Stimulated activated CD8-positive, alpha-beta memory T cell treated with anti-CD3 and anti-CD28 coated beads, Interleukin-4, amount 100 ng/mL, for 1 hour (primary cell): ENCODE measurements at places on chromosomes 4 and X.

DNA sequence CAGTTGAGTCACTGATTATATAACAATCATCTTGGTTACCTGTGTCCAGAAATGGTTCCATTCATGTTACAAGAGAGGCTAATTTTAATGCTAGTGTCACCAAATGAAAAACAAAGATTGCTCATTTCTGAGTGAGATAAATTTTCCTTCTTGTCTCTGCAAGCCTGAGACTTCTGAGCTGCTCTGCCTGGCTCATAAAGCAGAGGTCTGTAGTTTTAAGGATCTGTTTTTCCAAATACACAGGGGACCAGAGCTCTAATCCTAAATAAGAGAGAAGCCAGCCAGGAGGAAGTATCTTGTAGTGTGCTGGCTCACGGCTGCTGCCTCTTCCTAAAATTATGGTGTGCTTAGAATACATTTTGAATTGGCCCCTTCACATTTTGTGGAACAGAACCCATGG, 42.6 kb downstream of the CLDN34 start:
- DNase-seq: no peak

DNA sequence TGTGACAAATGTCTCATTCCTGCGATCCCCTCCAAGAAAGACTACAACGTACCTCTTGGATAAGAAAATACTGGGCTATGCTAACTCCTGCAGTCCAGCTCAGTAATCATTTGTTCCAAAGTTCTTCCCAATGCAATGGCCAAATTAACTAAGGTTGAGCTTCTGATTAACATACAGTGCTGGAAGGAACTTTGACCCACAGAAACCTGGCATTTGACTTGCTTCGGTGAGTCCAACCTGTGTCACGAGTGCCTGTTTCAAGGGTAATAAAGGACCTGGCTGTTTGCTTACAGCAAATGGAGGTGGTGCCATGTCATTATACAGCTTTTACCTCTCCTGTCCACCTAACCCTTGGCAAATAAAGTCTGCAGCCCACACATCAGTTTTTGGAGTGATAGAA, 83.2 kb downstream of the RBM47 start:
- no peak for DNase-seq

DNA sequence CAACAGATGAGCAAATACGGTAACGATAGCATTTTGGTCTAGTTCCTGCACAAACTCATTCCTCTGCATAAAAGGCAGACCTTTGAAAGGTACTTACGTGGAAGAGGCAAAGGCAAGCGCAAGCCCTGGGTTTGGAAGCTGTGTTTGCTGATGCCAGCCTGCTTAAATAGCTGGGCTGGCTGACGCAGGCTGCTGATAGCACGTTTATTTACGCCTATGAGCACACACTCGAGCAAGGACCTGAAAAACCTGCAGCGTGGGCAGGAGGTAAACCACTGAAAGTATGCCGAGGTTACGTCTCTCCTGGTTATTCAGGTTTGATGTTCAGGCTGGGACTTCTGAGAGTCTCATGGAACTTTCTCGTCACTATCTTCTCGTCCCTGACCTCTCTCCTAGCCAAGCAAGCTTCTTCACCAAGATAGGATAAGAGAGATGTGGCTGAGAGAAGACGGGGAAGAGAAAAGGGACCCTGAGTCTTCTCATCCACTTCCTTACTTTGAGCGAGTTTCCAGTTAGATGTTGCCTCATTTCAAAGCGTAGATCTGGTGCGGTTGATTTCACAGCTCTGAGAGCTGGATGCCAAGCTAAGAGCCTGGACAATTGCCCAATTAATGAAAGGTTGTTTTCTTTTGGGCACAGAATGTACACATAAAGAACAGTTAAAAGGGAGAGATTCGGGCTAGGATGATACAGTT, at the start of gene HOPX:
TSS of gene HOPX (minus strand) at position 139 of the 695 bp plus-strand sequence. CDS start 23,480 bp downstream, outside the sequence.
- DNase-seq: no peak

- no peak for DNase-seq
Measured at GRCh38 chr4:107444-108429, 16.6 kb upstream of the ZNF718 start.

- DNase-seq: no peak
Measured at GRCh38 chrX:112826023-112826422, 14.6 kb downstream of the AMOT start.

DNA sequence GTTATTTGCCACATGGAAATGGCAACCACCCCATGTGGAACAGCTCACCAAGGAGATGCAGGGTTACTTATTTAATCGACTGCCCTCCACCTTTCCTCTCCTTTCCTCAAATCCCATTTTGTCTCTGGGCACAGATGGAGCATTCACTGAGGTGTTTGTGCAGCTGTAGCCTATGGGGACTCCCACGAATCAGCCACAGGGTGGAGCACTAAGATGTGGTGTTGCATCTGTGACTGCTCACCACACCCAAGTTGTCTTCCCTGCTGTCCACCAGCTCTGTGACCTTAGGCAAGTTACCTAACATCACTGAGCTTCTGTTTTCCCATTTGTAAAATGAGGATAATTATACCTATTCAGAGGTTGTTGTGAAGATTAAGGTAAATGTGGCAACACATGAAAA, 252.4 kb upstream of the CPEB2 start:
- DNase-seq: no peak

GRCh38 chr4:5143940-5144339, 92.7 kb downstream of the STK32B start:
- no peak for DNase-seq

- DNase-seq: no peak
Measured at GRCh38 chr4:2300431-2301224, 38.7 kb upstream of the MXD4 start.

DNA sequence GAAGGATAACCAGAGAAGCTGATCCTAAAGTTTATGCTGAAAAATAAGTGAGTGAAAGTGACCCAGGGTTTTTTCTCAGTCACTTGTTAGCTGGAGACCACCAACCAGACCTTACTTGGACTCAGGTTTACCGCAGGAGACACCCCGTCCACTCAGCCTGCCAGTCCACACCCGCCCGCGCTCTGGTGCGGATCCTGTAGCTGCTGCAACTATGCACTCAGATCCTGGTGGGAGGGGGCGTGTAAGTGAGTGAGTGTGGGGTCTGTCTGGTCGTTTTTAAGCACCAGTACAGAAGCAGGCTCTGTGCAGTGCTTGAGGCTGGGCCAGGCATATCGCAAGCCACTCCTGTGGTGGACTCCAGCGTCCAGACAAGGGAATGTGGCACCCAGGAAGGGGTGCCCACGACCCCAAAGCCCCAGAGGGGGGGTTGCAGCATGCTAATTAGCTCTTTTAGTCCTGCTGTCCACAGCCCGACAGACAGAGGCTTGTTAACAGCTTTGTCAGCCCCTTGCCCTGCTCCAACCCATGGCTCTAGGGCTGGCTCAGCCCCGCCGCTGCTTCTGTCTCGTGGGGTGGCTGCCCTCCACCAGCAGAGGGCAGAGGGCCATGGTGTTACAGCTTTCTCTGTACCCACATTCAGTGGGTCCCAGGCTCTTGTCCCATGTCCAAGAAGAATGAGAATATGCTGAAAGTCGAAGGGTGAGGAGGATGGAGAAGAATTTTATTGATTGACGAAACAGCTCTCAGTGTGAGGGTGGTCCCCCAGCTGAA, 40.4 kb upstream of the PPP1R2C start:
- DNase-seq: no peak

DNA sequence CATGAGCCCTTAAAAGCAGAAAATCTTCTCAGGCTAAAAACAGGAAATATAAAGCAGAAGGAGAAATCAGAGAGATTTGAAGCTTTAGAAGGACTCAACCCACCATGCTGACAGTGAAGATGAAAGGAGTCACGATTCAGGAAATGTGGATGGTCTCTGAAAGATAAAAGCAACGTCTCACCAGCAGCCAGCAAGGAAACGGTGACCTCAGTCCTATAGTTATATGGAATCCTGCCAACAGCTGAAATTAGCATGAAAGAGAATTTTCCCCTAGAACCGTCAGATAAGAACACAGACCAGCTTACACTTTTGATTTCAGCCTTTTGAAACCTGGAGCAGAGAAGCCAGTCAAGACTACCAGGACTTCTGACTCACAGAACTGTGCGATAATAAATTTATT, 715.7 kb upstream of the HTR2C start:
- no peak for DNase-seq

GRCh38 chrX:104193485-104193884, 27.2 kb downstream of the FAM199X start:
- DNase-seq: no peak

- no peak for DNase-seq
Measured at GRCh38 chr4:175048906-175049305, 130.7 kb downstream of the ADAM29 start.

- DNase-seq: no peak
Measured at GRCh38 chrX:22652596-22652995, 347.2 kb upstream of the DDX53 start.

DNA sequence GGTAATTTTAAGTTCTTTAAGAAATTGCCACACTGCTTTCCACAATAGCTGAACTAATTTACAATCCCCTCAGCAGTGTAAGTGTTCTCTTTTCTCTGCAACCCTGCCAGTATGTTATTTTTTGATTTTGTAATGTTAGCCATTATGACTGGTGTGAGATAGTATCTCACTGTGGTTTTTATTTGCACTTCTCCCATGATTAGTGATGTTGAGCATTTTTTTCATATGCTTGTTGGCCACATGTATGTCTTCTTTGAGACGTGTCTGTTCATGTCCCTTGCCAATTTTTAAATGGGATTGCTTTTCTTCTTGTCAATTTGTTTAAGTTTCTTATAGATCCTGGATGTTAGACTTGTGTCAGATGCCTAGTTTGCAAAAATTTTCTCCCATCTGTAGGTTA, 86.1 kb downstream of the BMP3 start:
- no peak for DNase-seq

DNA sequence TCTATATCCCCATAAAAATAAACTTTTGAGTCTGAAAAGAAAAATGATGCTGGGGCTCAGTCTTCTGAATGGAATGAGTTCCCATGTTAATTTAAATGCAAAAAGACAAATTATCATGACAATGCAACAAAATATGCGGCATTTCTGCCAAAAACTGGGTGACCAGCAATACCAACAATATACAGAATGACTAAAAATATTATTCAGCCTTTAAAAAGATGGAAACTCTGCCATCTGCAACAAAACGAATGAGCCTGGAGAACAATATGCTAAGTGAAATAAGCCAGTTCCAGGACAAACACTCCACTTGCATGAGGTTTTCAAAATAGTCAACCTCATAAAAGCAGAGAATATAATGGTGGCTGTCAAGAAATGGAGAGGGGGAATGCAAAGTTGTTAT, 558.5 kb downstream of the IL15 start:
- DNase-seq: no peak

GRCh38 chr4:169823685-169824084, 65.9 kb upstream of the HPF1 start:
- DNase-seq: no peak

GRCh38 chr4:43163101-43163792, 270.7 kb downstream of the GRXCR1 start:
- no peak for DNase-seq

DNA sequence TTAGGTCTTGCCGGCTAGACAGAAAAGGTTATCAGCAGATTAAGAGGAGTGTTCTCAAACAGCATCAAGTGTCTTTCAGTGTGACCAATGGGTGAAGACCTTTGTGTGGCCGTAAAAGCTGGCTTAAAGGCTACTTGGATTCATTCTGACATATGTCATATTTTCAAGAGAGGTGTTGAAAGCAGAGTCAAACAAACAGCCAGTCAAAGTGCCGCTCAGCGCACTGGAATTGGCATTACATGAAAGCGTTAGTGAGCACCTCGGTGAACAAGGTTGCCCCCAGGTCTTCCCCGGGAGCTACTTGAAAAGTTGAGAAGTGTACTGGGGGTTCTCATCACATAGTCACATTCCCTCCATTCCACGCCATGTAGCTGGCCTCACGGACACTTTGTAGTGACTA, 148.9 kb downstream of the SOX3 start:
- no peak for DNase-seq

GRCh38 chrX:86946569-86946968, 571.0 kb upstream of the KLHL4 start:
- DNase-seq: no peak

DNA sequence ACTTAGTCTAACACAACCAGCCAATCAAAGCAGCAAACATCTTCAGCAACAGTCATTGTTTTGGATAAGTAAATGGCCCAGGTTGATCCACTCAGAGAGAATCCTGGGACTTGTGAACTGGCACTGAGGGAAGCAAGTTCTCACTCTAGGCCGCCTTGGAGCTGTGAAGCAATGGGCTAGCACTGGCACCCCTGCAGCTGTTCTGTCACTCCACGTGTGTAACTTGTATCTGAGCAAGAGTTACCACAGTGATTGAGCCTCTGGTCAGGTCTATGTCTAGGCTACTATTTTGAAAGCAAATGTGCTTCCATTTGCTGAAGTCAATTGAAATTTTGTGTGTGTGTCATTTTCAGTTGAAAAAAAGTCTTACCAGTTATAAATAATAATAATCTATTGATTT, 57.2 kb upstream of the HS3ST1 start:
- DNase-seq: no peak

- DNase-seq: no peak
Measured at GRCh38 chrX:71210816-71211215, 12.2 kb upstream of the GJB1 start.

DNA sequence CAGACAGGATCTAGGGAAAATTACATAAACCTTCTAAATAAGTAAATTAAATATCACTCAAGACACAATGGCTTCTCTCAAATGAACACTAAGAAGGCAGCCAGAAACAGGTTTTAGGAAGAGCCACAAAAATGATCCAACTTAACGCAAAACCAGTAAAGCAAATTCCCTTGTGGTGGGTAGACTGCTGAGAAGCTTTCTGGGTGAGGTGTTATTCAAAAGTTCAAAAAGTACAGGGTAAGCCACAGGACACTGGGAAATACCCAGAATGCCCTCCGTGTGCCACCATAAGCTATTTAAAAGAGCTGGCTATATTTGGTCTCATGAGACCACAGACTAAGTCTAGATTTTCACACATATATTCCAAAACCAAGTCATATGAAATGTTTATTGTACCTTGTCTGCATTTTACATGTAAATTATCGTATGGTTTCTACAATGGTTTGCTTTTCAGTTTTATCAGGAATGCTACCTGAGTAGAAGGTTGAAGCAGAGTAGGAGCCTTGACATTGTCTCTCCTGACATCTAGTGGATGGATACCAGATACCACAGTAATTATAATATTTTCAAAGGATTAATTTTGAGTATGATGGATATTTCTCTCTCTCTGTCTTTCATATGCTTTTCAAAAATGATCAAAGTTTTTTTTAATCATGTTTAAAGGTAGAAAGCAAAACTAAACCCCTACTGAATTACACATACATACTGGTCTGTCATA, 109.3 kb upstream of the KLHL13 start:
- no peak for DNase-seq

GRCh38 chrX:11464836-11465463, 171.7 kb downstream of the AMELX start:
- no peak for DNase-seq
